ENCODE measurements at places on chromosomes 16 and 17.

GRCh38 chr17:52149626-52150025 is 8.9 kb downstream of the CA10 start:
- no peak for DNase-seq

- DNase-seq: no peak
Measured at GRCh38 chr17:48818361-48818841, 1.4 kb upstream of the TTLL6 start.

DNA sequence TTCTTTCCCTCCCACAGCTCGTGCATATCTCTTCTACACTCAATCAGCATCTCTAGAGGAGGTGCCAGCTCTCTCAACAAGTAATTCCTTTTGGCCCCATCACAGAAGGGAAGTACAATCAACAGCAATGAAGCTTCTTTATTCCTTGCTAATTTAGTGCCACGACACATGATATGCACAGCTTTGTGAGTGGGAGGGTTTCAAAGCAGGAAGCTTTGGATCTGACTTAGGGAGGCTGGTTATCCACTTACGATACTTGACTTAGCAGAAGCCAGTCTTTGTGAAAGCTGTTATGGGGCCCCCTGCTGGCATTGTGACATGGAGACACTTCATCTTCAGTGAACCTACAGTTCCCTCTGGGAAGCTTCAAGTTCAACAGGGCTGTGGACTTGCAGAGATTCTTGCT is 81.0 kb downstream of the TMEM100 start:
- no peak for DNase-seq

- DNase-seq: no peak
Measured at GRCh38 chr16:58843675-58844074, 109.6 kb upstream of the GOT2 start.

GRCh38 chr16:70758786-70759185 is 42.2 kb downstream of the VAC14 start:
- DNase-seq: no peak

DNA sequence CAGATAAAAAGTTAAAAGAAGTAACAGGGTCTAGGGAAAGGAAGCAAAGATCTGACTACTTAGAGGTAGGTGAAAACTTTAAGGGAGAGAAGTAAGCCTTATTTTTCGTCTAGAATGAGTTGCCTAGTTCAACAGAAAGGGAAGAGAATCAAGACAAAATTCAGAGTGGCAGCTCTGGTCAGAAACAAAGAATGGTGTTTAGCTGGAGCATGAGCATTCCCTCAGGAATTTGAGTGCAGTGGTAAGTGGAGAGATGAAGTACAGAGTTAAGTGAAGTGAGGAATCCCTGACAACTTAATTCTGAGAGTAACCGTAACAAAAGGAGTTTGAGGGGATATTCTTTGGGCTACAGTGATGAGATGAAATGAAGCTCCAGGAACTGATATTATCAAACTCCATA is 11.5 kb downstream of the SMG6 start:
- DNase-seq: no peak

- DNase-seq: no peak
Measured at GRCh38 chr16:49977427-49977826, 47.6 kb upstream of the CNEP1R1 start.

GRCh38 chr16:75746359-75746758 is 20.1 kb upstream of the CPHXL start:
- DNase-seq: no peak

DNA sequence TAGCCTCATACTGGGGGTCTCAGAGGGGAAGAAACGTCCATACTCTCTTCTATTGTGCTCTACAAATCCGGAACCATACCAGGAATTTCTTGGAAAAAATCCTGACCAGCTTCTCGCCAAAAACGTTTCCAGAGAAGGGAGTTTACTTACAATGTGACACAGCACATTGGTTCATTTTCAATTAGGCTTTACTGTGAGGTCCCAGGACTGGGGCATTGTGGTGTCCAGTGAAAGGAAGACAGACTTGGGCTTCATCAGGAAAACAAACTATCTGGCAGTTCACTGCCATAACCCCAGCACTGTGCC is 14.7 kb downstream of the MPP2 start:
- no peak for DNase-seq

DNA sequence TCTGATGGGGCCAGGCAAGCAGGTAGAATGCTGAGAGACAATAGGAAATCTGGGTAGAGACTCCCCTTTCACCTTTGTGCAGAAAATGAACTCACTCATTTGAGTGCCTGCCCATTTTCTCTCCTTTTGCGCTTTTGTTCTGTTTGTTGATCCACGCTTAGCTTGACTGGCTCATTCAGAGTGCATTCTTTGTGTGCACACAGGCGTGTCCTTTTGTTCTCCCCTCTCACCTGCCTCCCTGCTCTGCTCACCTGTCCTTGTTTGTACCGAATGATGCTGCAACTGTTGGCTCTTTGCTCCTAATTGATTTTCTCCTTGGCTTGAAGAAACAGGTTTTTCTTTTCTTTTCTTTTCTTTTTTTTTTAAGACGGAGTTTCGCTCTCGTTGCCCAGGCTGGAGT is 15.8 kb downstream of the PGS1 start:
- DNase-seq: no peak

DNA sequence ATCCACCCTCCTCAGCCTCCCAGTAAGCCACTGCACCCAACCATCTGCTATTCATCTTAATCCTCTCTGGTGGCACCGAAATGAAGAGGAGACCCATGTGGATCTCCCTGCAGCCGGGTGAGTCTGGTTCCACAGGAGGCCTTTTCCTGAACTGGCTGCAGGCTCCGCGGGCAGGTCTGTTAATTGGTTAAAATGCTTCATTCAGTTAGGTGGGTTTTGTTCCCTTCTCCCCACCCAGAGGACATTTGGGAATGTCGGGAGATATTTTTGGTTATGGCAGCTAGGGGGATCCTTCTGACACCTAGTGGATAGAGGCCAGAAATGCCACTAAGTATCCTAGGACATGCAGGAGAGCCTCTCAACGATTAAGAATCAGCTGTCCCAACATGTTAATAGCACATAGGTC is 16.7 kb downstream of the C16orf54 start:
- DNase-seq: no peak

- no peak for DNase-seq
Measured at GRCh38 chr16:3594316-3595109, 16.9 kb downstream of the SLX4 start.

DNA sequence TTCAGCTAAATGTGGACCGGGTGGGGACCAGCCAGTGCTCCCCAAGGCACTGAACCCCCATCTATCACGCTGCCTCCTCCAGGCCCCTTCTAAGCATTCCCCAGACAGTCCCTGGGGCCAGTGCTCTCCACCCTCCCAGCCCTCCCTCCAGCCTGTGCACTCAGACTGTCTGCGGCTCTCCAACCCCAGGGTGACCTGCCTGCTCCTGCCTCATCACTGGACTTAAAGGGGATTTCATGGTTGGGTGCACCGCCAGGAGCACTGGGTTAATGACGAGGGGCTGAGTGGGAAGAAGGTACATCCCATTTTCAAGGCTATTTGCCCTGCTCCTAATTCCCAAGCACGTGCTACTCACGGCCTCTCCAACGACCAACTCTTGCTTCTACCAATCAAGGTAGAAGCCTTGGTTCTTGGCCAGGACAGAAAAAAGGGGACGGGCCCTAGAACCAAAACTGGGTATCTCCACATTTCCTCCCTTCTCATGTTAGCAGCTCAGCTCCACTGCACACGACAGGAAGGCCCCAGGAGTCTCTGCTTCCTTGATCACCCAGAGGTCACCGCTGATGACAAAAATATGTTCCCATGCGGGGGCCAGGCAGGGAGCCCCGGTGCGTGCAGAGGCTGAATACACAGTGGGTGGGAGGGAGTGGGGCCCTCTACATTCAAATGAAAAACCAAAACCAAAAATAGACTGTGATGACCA is 3.5 kb upstream of the ABR start:
- no peak for DNase-seq

- no peak for DNase-seq
Measured at GRCh38 chr17:44940317-44940716, 7.3 kb downstream of the KIF18B start.

DNA sequence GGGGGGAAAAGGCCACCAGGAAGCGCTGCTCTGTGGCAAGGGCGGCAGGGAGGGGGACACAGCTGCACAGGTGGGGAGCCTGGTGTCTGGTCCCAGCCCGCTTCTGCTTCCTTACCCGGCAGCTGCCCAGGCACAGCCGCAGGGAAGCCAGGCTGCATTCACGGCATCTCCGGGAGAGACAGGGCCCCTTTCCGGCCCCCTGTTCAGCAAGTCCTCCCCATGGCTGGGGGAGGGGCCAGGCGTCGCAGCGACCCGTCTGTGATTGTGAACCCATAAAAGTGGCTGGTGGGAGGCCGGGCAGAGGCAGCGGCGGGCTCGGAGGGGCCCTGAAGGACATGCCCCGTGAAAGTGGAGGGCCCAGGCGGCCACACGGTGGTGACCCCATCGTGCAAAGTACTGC is 28.7 kb downstream of the SOX8 start:
- DNase-seq: no peak

GRCh38 chr16:48613061-48613957 is 3.3 kb upstream of the N4BP1 start:
- peak; percentile 54 for DNase-seq

DNA sequence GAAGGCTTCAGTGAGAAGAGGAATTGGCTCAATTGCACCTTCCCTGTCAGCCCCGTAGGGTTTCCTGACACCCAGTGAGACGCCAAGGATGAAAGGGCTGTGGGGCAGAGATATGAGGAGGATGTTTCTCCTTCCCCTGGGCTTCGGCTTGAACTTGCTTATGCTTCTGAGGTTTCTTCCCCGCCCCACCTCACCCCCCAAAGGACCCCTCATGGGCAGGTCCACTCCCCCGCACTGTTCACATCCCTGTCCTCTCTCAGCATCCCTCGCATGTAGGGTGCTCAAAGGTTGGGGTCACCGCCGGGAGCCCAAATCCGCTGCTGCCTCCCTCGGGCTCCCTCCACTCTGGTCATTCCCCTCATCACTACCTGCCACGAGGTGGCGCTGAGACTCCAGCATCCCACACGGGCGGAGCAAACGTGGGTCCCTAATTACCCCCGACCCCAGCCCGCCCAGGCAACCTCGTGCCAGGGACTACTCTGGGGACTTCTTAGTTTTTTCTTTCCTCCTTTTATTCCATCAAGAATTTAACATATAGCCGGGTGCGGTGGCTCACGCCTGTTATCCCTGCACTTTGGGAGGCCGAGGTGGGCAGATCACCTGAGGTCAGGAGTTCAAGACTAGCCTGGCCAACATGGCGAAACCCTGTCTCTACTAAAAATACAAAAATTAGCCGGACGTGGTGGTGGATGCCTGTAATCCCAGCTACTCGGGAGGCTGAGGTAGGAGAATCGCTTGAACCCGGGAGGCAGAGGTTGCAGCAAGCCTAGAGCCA is 3.3 kb upstream of the TRARG1 start:
- DNase-seq: no peak

GRCh38 chr16:85624646-85625045 is 11.5 kb downstream of the GSE1 start:
- DNase-seq: no peak

DNA sequence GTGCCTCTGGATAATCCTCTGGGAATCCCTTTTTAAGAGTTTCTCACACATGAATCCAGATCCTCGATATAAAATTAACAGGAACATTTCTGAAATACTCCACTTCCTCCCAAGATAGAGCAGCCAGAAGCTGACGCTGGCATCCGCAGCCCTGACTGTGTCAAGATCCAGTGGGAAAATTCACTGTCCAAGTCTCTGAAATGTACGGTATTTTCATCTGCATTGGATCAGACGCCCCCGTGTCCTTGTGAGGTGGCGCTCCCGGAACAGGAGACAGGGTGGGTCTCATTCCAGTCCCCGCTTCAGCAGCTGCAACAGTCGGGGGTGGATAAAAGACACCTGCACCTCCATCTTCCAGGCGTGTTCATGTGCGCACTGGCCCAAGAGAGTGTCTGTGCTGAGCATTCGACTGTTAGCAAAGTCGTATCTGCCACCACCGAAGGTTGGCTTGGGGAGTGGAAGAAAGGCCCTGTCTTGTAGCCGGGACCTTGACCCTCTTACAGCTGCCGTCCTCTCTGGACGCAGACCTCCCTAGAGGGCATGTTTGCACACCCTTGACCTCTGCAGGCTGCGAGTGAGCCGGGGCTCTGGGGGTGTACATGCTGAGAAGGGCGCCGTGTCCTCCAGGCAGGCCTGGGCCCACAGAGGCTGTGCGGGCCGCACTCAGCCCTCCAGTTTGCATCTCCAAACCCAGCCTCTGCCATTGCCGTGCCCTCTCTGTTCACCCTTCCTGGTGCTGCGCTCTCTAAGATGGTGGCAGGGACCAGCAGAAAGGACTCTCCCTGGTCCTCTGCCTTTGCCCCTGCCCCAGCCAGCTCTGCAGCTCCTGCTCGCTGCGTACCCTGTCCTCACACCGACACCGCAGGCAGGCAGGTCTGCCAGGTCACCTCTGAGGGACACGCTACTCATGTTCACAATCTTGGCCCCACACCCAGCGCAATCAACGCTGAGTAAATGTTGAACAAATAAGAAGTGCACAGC is 72.0 kb upstream of the CHMP6 start:
- no peak for DNase-seq

GRCh38 chr16:58057121-58057520 is 31.6 kb downstream of the MMP15 start:
- no peak for DNase-seq

GRCh38 chr16:54519161-54519695 is 232.6 kb upstream of the IRX3 start:
- no peak for DNase-seq
